ENCODE measurements at places on chromosomes 12 and 14. TPM values are rescaled to one million over a fixed set of nuclear protein-coding genes. Genes with fewer than 3 reads are reported as not detected.

The RAB2B gene
- 27.4 TPM for total RNA-seq

GRCh38 chr12:104425614-104426013 is 31.1 kb upstream of the CHST11 start:
- no peak for DNase-seq

The KRT3 gene
- not detected for total RNA-seq

The NR1H4 gene
- not detected for total RNA-seq

- DNase-seq: no peak
Measured at GRCh38 chr12:99232324-99232723, 415.2 kb upstream of the GARIN6 start.

The SAV1 gene
- 13.5 TPM for total RNA-seq

DNA sequence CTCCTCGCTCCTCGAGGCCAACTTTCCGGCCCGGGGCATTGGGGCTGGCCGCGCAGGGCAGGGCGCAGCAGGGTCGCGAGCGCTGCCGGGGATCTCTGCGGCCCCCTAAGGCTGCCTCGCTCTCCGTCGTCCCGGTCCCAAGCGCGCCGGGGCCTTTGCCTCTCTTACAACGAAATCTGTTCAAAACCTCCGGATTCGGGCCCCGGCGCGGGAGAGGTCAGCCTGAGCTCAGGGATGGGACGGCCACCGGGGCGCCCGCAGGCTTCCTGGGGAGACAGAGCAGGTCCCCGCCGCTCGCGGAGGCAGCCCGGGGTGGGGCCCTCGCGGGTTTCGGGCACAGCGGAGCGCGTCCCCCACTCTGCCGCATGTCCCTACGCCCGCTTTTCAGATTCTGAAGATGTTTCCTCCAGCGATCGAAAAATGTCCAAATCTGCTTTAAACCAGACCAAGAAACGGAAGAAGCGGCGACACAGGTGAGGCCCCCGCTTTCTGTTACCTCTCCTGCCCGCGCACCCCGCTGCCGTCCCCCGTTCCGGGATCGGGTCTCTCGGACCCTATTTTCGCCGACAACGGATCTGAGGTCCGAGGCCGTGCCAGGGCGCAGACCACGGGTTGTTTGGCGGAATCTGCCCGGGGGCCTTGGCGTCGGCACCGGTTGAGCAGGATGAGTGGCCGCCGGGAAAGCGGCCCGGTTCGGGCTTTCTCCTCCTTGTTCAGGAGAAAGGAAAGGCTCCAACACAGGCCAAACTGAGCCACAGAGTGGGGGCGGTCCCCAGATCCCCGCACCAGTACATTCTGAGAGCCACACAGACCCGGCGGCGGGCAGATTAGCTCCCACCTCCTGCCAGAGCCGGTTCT is 1.8 kb downstream of the VSX2 start:
- no peak for DNase-seq
